Keratinocyte (primary cell): ENCODE measurements at places on chromosomes 6 and 20.

DNA sequence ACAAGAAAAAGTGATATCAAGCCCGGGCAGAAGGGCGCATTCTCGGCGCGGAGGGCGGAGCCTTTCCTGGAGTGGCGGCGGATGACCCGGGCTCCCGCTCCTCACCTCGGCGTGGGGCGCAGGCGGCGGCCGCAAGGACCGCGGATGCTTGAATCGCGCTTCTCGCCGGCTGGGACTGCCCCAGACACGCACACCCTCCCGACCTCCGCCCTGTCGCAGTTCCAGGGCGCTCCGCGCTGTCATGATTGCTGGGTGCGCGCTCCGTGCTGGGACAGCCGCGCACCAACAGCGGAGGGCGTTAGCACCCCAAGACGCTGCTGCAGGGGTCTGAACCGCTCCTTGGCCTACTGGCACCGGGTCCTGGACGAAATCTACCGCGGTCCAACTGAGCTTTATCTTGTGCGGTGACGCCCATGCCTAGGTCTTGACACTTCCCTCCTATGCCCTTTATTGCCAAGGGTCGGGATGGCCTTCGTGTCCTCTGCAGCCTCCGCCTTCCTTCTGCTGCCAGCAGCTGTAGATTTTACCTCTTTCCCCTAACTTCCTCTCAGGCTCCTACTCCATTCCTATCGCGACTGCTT is 43.3 kb downstream of the IRAK1BP1 start:
- DNase-seq = no peak

GRCh38 chr6:14194483-14194882 is 76.9 kb downstream of the CD83 start:
- DNase-seq = no peak

- no peak for DNase-seq
Observed at GRCh38 chr6:139364302-139364981, 10.0 kb downstream of the CITED2 start.

DNA sequence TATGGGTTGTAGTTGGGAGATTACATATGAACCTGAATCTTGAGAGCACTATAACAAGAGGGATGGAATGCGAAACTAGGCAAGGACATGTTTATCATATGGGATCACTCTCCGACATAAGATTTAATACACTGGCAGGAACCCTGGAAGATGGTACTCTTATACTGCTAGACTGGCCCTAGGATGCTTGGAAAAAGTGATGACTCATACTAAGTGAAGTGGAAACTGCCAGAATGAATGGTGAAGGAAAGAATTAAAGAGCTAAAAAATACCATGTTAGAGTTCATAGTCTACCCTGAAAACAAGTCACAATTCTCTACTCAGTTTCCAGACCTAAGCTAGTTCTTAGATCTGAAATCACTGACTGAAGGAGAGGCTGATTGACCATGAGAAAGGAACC is 45.5 kb upstream of the THEMIS start:
- DNase-seq = no peak

- DNase-seq = peak; percentile 2
Observed at GRCh38 chr20:19583532-19584175, 174.4 kb upstream of the RIN2 start.
